ENCODE measurements at places on chromosomes 12 and 14.
A peak's percentile ranks its signal among the peaks of the same experiment; 100 is the strongest.

- DNase-seq = peak; percentile 14
These were observed 498.4 kb downstream of the RMST start for GRCh38 chr12:97960741-97961608.

DNA sequence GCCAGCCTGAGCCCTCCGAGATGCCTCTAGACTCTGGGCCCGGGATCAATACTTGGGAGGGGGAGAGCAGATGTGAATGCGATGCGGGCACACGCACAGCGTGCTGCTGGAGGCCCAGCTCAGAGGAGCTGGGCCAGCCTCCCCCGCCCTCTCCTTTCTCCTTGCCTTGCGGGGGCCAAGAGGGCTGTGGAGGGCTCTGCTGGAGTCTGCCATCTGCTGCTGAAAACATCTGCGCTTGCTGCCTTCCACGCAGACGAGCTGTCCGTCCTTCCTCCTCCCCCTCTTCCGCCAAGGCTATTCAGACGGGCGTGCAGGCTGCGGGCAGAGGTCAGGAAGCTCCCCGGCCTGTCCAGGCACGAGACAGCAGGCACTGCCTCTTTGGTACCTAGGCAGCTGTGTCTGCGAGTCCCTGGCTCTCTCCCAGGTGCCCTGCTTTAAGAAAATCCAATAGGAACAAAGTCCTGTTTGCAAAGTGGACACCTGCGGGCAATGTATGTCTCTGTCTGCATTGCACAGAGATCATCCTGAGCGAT, 75.2 kb downstream of the SPRING1 start:
- no peak for DNase-seq

GRCh38 chr12:97169889-97170567, 263.0 kb downstream of the NEDD1 start:
- DNase-seq = no peak

- DNase-seq = no peak
These were observed 39.6 kb downstream of the RHOF start for GRCh38 chr12:121753844-121754264.

DNA sequence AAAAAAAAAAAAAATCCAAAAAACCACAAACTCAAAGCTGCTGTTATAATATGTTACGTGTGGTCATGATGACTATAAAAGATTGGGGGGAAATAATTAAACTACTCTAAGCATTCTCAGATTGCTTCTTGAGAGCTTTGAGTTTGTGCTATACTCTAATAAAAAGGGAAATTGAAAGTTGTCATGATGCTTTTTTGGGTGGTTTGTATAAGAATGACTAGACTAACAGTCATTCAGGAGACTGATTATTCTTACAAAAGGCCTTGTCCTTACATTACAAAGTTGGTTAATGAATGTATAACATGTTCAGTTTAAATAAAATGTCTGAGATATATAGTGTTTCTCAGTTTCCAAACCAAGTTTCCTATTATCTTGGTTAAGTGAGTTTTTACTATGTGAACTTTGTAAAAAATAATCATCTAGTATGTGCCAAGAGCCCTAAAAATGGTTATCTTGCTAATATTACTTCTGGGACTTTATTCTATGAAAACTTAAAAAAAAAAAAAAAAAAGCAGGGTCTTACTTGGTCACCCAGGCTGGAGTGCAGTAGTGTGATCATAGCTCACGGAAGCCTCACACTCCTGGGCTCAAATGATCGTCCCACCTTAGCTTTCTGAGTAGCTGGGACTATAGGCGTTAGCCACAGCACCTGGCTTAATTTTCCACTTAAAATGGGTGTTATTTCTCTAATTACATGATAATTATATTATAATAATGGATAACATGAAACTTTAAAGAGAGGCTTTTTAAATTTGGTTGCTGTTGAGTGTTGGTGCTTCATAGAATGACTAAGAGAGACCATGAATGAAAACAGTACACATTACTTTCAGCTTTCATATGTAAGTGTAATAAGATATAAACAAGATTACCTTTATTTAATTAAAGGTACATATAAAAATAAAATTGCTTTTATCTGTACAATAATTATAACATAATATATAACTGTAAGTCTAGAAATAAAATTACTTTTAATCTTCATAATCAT, 459.6 kb upstream of the RGS6 start:
- no peak for DNase-seq

- no peak for DNase-seq
These were observed 27.0 kb upstream of the INSM2 start for GRCh38 chr14:35506927-35507326.

- no peak for DNase-seq
These were observed 28.0 kb downstream of the ERH start for GRCh38 chr14:69370061-69370460.

- no peak for DNase-seq
These were observed 16.2 kb downstream of the SLC25A29 start for GRCh38 chr14:100289916-100290606.

GRCh38 chr12:114625294-114625851, 58.6 kb downstream of the TBX3 start:
- DNase-seq = no peak

DNA sequence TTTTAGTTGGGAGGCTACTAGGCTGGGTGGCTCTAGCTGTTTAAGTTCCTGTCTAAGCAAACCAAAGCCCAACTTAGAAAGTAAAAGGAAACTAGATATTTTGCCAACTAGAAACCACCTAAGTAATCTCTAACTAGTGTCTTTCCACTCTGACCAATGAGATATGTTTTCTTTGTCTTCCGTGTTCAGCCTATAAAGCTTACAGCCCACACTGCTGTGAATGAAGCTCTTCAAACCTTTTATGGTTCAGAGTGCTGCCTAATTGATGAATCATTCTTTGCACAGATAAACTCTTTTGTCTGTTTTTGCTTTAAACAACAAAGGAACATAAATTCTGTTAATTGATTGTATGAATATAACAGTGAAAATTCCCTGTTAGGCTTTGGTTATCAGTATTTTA, 66.1 kb downstream of the FUT8 start:
- no peak for DNase-seq

DNA sequence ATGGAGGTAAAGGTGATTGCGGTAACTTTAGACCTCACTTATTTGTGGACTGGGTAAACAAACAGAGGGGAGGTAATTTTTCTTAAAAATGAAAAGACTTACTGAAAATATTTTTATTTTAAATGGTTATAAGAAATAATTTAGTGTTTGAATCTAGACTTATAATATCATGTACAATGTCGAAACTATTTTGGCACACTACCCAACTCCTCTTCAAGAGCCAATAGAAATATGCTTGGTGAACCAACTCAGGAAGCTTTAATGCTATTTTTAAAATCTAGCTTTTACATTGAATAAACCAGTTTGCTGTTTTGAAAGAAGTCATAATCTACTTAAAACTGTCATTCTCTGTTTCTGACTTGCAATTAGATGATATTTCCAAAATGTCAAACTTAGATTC, 175.8 kb upstream of the NPAS3 start:
- DNase-seq = no peak

All from CD4-positive, alpha-beta T cell treated with Interleukin-6 for 4 hours (primary cell).